ENCODE measurements at places on chromosomes 13 and 19.

DNA sequence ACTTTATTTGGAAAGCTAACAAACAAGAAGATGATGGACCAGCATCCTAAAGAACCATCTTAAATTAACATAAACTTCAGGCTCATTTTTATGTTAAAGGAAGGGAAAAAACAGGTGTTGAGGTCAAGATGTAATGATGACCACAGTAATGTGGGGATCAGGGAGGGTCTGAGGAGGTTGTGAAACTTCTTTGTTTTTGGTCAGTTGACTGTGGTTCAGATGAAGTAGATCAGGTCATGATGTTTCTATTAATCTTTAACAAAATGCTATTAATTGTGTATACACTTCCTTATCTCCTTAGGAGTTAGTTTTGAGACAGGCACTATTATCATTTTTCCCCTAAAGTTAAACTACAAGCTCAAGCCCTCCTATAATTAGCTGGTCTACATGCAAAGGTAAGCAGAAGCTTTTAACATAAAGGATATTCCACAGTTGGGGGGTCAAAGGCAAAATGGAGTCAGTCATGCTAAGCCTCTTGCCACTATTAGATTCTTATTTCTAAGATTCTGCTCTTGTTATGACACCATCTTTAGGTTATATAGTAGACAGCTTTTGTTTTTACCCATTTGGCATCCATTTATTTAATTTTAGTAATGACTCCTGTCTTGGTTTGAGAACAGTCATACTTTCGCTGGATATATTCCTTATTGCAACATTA is 800.1 kb upstream of the PCDH9 start:
- no peak for DNase-seq

- DNase-seq: no peak
These were observed 6.0 kb upstream of the FFAR2 start for GRCh38 chr19:35442091-35442490.

DNA sequence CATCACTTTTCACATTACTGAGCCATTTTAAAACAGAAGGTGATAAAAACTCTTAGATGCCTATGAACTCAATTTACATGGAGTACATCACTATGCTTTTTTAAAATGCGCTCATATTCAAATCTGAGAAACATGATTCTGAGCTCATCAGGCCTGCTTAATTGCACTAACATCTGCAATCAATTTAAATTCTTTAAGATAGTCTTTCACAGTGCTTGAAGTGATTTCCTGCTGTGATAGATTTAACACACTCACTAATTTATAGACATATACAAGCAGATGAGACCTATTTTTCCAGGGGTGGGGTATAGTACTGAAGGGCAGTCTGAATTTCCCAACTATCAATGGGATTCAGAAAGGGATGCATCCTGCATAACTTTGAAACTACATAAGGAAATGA is 82.9 kb downstream of the DIAPH3 start:
- DNase-seq: no peak

DNA sequence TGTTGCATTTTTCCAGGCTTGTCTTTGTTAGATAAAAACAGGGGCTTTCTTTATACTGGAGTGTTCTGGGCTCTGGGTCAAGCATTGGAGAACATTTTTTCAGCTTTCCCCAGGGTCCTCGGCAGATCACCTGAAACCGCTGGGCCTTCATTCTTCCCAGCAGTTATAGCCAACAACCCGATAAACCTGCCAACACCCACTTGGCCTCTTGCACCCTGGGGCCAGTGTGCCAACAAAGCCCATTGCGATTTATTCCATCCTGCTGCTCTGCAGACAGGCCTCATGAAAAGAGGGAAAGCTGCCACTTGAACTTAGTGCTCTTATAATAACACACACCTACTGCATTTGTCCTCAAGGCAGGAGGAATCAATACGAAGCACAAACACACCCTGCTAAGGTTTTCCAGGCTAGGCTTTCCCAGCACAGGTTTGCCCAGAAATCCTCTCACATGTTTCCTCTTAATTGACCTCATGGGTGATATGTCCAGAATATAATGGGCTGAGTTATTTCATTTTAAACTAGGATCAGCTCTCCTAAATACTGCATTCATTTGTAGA is 669.3 kb downstream of the LIG4 start:
- no peak for DNase-seq

Data from MM.1S (cell line).